Frontal cortex (tissue), 4 donors: ENCODE measurements at places on chromosomes 4 and X.

- no peak for DNase-seq
Measured at GRCh38 chr4:5783486-5783885, 72.5 kb downstream of the EVC start.

GRCh38 chr4:110586131-110586850 lies 36.6 kb downstream of the PITX2 start:
- peak; percentile 44 for DNase-seq

GRCh38 chrX:71212536-71212935 lies 10.5 kb upstream of the GJB1 start:
- no peak for DNase-seq

DNA sequence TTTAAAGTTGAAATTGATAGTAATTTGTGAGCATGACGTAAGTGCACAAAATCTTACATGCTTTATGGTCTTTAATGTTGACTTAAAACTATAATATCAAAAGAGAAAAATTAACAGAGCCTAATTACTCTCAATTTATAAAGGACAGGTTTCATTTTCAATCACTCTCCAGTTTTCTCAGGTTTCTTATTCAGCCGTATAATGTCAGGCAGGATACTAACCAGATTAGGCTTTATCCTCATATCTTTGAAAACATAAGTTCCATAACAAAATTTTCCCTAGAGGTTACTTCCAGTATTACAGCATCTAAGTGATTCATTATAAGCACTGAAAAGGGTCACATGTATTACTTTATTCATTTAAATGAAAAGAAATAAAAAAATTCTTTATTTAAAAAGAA lies 492.1 kb downstream of the PACRGL start:
- DNase-seq = no peak

DNA sequence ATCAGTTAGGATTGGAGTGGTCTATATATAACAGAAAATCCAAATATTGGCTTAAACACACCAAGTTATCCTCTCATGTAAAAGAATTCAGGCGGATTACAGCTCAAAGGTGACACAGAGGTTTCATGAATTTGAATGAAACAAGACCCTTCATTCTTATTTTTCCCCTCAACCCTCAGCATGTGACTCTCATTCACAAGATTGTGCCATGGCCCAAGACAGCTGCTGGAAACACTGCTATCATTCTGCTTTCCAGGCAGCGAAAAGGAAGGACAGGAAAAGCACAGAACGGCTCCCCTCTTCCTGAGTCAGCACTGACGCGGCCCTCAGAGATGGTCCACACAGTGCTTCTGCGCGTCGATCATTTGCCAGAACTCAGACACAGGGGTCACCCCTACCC lies 891.0 kb upstream of the FRG1 start:
- DNase-seq = no peak
